ENCODE measurements at places on chromosomes 4 and X.

GRCh38 chr4:146029939-146030710 lies 91.5 kb upstream of the ZNF827 start:
- DNase-seq = no peak

GRCh38 chr4:147025042-147025441 lies 79.4 kb upstream of the TTC29 start:
- DNase-seq = no peak

- no peak for DNase-seq
Measured at GRCh38 chr4:177964061-177964460, 521.8 kb upstream of the AGA start.

GRCh38 chr4:8207314-8207713 lies 8.2 kb downstream of the SH3TC1 start:
- DNase-seq = no peak

GRCh38 chr4:166092797-166093290 lies 219.8 kb downstream of the TLL1 start:
- no peak for DNase-seq

DNA sequence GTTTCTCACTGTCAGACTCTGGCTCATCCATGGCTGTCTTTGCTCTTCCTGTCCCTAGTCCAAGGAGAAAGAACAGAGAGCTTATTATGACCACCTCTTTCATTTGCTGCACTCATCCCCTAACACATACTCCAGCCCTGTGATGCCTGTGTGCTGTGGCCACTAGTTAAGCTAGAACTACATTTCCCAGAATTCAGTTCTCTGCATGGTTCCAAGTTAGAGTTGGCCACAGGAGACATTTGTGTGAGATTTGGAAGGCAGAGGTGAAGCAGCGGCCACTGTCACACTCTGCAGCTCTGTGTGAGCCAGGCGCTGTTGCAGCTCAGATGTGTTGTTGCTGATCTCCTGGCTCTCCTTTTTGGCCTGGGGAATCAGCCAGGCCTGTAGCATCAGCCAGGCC lies 188.2 kb upstream of the ATP6AP2 start:
- DNase-seq = no peak

- no peak for DNase-seq
Measured at GRCh38 chr4:81562093-81562492, 90.4 kb upstream of the RASGEF1B start.

- no peak for DNase-seq
Measured at GRCh38 chr4:154643493-154643892, 31.0 kb upstream of the FGG start.

DNA sequence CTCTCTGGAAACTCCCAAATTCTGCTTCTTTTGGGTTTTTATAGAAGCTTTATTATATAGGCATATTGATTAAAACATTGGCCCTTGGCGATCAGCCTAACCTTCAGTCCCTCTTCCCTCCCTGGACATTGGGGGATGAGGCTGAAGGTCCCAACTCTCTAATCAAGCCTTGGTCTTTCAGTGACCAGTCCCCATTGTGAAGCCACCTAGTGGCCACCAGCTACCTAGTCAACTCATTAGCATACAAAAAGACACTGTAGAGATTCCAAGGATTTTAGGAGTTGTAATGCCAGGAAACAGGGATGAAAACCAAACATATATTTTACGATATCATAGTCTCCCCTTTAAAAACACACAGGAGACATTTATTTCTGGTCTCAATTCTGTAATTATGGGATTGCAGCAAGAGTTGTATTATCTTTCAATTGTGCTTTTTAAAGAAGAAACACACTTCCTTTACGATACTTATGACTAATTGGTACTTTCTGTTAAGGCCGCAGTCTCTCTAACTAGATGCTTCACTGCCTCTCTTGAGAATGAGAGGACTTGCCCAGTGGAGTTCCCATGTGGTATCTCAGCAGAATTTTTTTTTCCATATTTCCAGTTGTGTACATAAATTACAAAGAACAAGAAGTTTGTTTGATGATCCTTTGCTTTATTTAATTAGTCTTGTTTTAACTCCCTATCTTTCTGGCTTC lies 58.2 kb downstream of the WDR17 start:
- no peak for DNase-seq

GRCh38 chr4:75494563-75494962 lies 19.6 kb downstream of the RCHY1 start:
- DNase-seq = no peak

DNA sequence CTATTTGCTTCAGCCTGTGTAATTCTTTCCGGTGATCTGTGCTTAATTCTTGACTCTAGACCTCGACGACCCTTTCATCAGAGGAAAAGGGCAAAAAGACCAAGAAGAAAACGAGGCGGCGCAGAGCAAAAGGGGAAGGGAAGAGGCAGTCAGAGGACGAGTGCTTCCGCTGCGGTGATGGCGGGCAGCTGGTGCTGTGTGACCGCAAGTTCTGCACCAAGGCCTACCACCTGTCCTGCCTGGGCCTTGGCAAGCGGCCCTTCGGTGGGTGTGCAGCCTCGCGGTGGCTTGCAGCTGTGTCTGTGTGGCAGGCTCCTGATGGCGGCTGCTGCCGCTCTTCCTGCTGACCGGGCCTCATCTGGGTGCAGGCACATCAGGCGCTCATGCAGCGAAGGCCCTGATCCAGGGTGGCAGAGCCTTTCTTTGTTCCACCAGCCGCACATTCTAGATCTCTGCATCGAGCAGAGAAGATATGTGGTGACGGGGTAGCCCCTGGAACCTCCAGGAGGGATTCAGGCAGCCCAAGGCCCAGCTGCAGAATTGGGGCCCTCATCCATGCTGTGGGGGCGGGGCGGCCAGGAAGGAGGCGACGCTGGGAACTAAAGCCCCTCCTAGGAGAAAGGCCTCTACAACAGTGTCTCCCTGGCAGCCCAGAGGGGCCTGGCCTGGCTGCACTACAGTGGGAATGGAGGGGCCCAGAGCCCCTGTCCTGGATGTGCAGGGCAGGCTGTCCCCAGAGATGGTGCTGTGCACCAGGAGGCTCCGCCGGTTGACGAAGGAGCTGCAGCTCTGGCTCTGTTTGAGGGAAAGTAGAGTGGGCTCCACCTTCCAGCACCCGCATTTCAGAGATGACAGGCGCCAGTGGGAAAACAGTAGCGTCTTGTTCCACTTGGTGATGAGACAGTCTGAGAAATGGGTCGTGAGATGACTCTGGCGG lies 32.1 kb downstream of the NELFA start:
- no peak for DNase-seq

DNA sequence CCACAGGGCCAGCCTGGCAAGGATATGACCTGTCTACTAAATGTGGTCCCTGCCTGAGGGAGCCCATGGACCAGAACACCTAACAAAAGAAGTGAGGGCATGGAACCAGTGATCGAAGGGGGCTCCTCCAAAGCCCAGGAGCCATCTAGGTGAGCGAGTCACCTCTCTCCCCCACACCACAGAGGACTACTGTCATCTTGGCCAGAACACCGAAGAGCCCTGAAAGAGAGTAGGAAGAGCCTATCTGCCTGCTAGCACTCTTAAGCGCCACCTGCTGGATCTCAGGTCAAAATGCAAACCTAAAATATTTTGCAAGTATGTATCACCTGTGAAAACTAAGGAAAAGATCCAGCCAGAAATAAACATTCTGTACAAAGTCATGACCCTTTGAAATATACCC lies 137.9 kb upstream of the ZXDB start:
- no peak for DNase-seq

GRCh38 chr4:92791871-92792440 lies 488.2 kb downstream of the GRID2 start:
- peak; percentile 19 for DNase-seq

GRCh38 chr4:127631420-127631819 lies 1.3 kb upstream of the INTU start:
- no peak for DNase-seq

DNA sequence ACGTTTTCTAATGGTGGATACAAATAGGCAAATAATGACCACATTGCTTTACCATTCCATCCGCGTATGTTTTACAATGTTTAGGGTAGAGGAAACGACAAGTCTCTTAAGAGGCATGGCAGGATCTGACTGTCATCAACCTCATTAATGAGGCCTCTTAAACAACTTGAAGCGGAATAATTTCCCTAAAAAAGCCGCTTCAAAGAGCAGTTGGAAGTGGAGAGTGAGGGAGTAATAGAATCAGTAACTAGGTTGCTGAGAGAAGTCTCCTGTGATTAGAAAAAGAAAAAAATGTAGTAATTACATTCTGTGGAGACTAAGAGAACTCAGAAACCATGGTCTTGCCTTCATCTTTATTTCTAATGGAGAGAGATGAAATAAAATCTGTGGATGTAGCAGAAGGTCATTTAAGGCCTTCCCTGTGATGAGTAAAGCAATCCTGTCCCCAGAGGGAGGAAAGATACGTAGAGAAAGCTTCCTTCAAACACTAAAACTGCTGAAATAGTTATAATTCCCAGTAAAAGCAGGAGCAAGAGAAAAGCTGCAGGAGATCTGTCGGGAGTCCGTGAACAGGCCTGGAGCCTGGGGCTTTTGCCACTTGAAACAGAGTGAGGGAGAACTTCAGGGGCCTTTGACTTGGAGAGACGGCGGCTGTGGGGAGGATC lies 11.1 kb upstream of the SEPSECS start:
- no peak for DNase-seq

DNA sequence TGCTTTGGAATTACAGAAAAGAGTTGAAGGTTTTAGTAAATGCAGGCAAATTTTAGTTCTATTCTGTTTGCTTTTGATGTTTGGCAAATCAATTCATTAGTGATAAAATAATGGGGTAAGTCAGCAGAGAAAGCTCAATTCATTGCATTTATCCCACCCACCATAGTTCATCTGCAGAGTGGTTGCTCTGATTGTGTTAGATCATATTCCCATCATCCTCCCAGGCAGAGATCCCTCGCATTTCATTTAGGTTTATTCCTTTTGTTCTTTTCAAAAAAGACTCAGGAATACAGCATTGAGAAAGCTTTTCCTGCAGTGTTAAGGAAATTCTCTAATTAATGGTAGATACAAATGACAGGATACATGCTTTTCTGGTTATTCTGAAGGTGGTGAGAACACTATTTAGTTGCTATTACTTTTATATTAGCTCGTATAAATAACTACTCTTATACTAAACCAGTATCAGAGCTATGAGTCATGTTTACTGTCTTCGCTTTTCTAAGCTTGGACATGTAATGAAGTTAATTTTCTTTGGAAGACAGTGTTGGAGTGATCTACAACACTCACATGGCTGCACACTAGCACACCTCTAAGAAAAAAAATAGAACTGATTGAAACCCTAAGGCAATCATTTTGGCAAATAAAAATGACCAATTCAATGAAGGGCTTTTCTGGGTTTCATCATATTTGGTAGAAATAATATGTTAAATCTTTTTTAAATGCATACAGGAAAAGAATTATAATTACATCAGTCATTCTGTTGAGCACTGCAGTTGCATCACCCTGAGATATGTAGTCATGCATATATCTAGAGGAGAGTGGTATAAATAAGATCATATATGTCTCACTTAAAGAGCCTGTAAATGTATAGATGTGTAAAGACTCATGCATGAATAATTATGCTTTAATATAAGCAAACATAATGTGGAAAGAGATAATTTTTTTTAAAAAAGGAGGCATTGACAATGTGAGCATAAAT lies 351.6 kb downstream of the PCDH7 start:
- no peak for DNase-seq

GRCh38 chr4:145481164-145481941 lies at the start of gene SMAD1:
TSS of gene SMAD1 (plus strand) at chr4:145481853. CDS start at chr4:145514614, 32,761 bp downstream.
- DNase-seq = no peak
